ENCODE measurements at places on chromosomes 6 and 20.

GRCh38 chr6:154319231-154319858 is 37.3 kb downstream of the IPCEF1 start:
- no peak for DNase-seq

GRCh38 chr6:111789598-111789997 is 83.7 kb downstream of the FYN start:
- no peak for DNase-seq

GRCh38 chr20:49846206-49846807 is 33.7 kb downstream of the SLC9A8 start:
- DNase-seq, result no peak

GRCh38 chr20:15396900-15397299 is 1059.5 kb upstream of the FLRT3 start:
- no peak for DNase-seq

- DNase-seq, result no peak
These were observed 115.2 kb upstream of the HMGCLL1 start for GRCh38 chr6:55694148-55694547.

GRCh38 chr20:17946572-17947473 is 21.8 kb downstream of the SNX5 start:
- DNase-seq, result no peak

DNA sequence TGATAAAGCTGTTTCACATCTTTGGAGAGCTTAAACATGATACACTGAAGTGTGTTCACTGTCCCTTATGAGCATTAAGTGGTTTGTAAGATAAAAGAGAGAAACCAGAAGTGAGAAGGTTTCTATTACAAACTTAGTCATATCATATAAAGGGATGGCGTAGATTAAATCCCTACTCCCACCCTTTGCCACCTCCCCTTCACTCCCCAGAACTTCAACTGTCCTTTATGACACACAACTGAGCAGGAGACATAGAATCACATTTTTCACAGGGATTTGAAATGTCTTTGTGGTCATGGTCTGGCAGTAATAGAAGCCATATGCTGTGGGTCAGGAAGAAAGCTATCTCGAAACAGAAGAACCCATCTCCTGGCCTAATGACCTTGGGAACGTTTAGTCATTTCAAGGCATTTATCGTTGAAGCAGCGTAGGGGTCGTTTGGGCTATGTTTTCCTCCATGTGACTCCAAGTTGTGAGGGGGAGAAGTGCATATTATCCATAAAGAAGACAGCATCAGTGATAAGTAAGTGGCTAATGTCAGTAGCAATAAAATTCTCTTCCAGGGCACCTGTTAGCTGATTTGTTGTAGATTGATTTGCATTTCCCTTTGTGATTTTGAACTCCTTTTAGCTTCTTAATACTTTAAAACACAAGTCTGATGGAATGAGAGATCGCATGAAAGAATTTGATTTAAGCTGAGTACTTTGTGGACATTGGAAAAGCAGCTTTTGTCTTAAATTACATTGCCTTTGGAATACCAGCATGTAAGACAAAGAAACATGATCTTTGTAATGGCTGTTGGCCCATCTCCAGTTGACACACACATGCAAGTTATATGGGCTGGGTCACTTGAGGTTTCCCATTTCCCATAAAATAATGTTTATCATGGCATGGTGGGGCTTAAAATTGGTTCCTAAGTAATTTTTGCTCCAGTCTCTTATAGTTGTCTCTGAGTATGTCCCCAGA is 501.5 kb upstream of the FLRT3 start:
- DNase-seq, result no peak

GRCh38 chr6:105402090-105402938 is 568 bp downstream of the PREP start:
- peak; percentile 81 for DNase-seq

- no peak for DNase-seq
These were observed 55.9 kb upstream of the STX16 start for GRCh38 chr20:58595167-58595566.

DNA sequence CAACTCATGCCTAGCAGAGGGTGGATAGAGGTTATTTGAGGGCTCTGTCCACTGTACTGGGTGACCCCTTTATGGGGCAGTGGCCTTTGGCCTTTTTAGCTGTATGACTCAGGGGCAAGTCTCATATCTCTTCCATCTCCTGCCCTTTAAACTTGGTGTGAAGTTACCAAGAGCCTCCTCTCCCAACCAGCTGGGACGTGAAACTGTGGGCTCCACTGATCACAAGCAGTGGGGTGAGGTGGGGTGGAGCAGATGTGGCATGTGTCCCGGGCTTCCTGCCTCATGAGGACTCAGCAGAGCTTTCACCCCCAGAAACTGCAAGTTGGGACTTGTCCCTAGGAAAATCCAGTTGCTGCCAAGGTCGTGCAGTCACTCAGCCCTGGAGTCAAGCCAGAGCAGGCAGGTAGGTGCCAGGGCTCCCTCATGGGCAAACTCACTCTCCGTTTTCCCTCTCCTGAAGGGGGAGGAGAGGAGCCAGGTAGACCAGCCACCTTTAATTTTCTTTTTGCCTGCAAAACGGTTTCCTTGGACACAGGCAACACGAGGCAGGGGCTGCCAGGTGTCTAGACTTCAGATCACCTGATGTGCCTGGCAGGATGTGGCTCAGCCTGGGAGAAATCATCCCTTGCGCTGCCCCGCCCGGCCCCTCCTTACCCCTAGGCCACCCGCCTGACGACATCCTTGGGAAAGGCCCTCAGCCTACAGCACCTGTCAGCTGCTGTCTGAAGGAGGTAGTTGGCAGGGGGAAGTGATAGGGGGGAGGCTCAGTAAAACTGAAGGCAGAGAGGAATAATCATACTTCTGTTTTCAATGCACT is 4.0 kb downstream of the CDKN1A start:
- no peak for DNase-seq

- peak; percentile 89 for DNase-seq
These were observed 29.0 kb downstream of the SLC12A5 start for GRCh38 chr20:46057856-46058598.

Data from cardiac septum (tissue), 1 donor.